ENCODE measurements at places on chromosomes 16 and 17.

DNA sequence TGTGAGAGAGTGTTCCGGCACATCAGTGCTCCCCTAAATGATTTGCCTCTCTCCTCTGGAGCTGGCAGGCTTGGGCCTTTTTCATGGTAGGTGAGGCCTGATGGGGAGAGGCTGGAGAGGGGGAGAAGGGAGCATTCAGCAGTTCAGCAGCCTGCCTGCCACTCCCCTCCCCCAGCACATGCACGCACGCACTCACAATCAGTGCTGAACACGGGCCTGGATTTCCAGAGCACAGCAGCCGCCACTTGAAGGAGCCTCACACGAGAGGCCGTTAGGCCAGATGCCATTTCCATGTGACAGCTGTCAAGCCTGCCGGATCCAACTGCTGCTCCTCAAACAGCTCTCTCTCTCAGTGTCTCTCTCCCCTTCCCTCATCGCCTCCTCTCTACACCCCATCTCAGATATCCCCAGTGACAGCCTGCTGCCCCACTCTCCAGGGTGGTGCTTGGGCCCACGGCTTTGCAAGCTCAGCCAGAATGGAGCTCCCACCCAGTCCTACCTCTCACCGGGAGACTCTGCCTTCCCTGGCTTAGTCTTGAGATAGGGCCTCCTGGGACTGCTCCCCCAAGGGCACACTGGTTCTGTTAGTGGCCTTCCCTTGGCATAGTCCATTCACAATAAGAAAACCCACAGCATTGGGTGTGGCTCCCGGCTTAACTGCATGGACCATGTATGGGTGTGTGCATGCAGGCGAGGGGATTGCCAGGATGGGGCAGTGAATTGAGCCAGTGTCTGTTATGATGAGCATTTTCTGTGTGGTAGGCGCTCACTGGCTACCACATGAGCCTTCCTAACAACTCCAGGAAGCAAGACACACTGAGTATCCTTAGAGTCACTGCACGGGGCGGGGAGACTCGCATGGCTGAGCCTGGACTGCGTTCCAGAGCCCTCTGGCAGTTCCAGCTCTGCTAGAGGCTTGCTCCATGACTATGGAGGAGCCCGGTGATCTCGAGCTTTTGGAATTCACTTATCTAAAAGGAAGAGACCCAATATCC, 226.2 kb downstream of the CCDC182 start:
- DNase-seq, result peak; percentile 32

- no peak for DNase-seq
Measured at GRCh38 chr16:50393416-50393815, 24.6 kb upstream of the BRD7 start.

GRCh38 chr16:19132255-19132654, 18.5 kb downstream of the ITPRIPL2 start:
- no peak for DNase-seq

GRCh38 chr17:61149862-61150362, 249.7 kb upstream of the TBX2 start:
- DNase-seq, result no peak

DNA sequence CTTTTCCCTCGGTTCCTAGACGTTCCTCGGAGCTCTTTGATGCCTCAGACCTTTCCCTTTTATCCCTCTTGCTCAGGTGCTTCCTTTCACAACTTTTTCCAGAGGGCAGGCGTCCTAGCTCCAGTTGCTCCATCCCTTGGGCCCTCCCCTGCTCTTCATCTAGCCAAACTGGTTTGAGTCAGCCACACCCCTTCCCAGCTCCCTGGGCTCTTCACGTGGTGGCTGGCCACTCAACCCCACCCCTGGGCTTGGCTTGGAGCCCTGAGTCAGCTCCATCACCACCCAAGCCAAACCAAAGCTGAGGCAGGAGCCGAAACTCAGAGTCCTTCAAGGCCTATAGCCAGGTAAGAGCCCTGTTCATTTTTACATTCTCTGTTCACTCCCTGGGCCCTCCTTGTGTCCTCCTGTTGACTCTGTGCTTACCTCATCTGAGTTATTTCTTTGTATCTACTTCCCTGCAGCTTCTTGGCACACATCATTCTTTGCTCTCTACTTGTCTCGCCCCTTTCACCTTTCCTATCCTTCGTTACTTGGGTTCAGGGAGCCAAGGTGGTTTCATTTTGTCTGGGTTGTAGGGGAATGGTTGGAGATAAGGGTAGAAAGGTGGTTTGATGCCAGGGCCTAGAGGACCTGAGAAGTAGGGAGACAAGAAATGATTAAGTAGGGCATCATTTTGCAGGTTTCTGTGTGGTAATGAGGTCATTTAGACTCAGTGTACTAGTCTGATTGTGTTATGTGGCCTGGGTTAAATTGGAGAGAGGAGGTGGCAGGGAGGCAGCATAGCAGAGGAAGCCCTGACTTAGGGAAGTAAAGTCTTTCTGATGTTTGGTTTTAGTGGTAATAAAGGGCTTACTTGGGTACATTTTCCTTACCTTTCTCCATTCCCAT, 7.6 kb upstream of the PHKG2 start:
- no peak for DNase-seq

GRCh38 chr16:35207059-35207999, 1747.9 kb downstream of the TP53TG3F start:
- DNase-seq, result no peak

DNA sequence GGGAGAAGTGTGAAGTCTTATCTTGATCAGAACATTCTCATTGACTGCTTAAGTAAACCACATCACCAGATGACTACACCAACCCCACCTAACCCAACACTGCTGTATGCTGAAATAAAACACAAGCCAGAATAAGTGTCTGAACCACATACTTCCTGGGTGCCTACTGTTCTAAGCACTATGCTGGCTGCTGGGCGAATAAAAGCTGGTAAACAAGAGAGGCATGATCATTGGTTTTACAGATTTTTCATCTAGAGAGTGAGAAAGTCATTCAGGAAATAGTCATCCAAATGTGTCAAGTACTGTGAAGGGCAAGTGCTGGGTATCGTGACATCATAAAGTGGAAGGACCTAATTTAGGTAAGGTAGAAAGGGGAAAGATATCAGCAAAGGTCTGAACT, 199.0 kb upstream of the SOX9 start:
- no peak for DNase-seq

DNA sequence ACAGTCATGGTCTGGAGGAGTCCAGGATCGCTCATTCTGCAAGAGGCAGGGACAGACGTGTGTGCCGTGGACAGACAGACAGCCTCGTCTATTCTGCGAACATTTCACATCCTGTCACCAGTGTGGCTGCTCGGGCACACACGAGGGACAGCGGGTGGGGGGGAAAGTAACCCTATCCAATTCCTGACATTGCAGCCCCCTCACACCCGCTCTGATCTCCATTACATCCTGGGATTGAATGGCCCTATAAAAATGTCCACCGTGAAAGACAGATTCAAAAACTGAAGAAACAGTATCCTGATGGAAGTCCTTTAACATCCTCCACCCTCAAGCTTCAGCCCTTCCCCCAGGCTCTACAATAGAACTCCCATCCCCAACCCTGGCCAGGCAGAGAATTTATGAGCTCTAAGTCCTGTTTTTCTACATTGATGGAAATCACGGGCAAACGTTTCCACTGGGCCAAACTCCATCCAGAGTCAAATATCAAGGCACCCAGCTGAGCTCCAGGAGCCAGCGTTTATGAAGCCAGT, 39.4 kb downstream of the HS3ST3A1 start:
- DNase-seq, result peak; percentile 44

- DNase-seq, result peak; percentile 74
Measured at GRCh38 chr17:20852239-20852989, 190.4 kb downstream of the USP22 start.

- DNase-seq, result no peak
Measured at GRCh38 chr17:77796176-77796860, 162.2 kb upstream of the TNRC6C start.

- DNase-seq, result peak; percentile 80
Measured at GRCh38 chr17:4980644-4981216, 6.7 kb downstream of the CAMTA2 start.

- no peak for DNase-seq
Measured at GRCh38 chr16:74030000-74030706, 266.5 kb upstream of the PSMD7 start.

GRCh38 chr16:76984196-76984595, 206.8 kb upstream of the MON1B start:
- no peak for DNase-seq

GRCh38 chr17:38453951-38454421, 25.7 kb downstream of the ARHGAP23 start:
- DNase-seq, result peak; percentile 54

- no peak for DNase-seq
Measured at GRCh38 chr17:77281904-77282367, 141.2 kb downstream of the SEC14L1 start.

DNA sequence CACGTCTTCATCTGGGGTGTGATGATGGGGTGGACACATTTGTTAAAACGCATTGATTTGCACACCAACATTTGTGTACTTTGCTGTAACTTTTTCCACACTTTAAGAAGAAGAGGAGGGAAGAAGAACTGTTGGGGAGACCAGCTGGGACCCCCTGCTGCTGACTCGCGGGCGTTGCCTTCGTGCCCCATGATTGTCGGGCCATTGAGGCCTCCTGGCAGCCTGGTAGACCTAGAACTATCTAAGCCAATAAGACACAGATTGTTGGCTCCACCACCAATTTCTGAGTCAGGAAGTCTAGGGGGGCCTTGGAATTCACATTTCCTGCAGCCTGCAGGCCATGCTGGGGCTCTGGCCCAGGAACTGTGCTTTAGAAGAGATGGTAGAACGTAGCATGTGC, 105.5 kb downstream of the TNFRSF13B start:
- no peak for DNase-seq

- peak; percentile 84 for DNase-seq
Measured at GRCh38 chr17:4949321-4950074, 1.2 kb upstream of the PFN1 start.

GRCh38 chr16:60310846-60311445, 1576.8 kb upstream of the GOT2 start:
- no peak for DNase-seq

DNA sequence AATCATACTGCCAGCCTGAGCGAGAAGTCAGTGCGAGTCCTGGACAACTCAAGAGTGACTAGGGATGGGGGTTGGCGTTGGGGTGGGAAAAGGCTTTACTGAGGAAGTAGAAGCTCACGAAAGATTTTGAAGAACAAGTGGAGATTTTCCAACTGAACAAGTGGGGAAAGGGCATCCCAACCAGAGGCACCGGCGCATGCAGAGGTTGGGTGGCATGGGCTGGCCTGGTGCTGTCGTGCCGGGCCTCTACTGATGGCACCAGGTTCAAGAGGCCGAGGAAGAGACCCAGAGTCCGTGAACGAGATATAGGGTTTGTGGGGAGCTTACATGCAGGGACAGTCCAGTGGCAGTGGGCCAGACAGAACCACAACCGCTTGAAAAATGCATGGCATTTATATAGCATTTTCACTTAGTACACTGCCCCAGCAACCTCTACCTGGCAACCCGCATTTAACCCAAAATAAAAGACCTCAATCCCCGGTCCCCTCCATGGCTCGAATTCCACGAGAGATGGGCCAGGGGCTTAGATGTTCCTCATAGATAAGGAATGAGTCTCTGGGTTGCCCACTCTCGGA, 7.7 kb upstream of the ITGA3 start:
- DNase-seq, result no peak

DNA sequence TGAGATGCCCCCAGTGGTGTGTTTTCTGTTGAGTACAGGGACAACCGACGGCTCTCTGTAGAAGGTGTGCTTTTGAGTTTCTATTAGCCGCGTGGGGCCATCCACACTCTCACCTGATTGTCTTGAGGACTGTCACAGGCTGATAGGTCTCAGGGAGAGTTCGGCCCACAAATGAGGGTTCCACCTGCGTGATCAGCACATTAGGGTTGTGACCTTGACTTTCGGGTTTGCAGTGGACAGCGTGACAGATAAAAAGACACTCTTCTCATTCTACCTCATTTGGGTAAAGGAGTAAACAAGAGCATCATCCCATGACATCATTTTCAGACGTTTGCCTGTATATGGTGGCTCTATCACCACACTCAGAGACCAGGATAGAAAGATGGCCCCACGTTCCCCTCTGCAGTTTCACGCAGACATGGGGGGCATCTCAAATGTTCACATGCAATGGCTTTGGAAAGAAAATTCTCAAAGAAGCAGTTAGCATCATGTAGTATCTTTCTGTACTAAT, 74.3 kb upstream of the MRTFB start:
- no peak for DNase-seq

- DNase-seq, result no peak
Measured at GRCh38 chr16:23611936-23612335, 15.8 kb upstream of the NDUFAB1 start.

DNA sequence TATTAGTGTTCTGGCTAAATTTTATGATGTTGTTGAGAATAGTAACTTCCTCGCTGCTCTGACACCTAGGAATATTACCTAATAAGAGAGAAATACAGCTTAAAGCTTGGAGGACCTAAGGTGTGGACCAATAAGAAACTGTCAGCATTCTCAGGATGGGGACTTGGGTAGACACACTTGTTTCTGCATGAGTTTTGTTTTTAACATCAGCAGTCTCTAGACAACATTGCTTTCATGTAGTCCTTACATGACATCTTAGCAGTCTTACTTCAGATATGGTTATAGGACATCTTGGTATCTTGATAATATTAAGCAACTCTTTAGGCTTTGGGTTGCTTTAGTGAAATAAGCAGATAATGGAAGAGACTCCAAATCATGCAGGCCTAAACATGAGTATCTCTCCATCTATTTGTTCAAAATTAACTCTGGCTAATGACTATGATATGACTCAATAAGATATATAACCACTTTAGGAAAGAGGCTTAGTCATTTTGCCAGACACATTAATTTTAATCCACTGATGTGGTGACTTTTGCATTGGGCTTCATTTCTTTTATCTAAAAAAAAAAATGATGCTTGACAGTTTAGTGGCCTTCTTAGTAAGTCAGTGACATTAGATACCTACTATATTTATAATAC, 84.5 kb downstream of the WNT3 start:
- DNase-seq, result peak; percentile 34

GRCh38 chr16:5072334-5073278, 963 bp downstream of the ALG1 start:
- no peak for DNase-seq

DNA sequence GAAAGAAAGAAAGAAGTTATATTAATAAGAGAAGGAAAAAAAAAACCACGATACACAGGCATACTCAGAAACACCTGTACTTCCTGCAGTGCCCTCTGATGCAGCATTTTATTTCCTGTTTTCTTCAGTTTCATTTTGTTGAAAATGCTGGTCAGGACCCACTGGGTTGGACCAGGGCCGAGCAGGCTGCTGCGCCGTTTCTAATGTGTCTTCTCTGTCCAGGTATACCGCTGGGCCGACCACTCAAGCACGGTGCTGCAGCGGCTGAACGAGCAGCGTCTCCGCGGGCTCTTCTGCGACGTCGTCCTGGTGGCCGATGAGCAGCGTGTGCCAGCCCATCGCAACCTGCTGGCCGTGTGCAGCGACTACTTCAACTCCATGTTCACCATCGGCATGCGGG, 8.3 kb downstream of the KLHL36 start:
- DNase-seq, result no peak

DNA sequence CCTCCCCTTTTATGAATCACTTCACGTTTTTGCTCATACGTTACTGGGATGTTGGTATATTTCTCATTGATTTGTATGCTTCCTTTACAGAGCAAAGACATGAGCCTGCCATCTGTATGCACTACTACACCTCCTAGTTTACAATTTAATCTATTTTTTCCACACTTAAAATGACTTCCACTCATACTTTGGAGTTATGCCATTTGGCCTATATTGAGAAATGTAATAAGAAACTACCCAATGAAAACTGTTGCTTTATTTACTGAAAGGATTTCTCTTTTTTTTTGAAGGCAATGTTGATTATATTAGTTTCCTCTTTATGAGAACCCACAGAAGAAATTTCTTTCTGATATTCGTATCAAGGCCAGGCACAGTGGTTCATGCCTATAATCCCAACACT, 43.1 kb downstream of the DUSP14 start:
- no peak for DNase-seq
